NCI-H1092 (cell line): ENCODE measurements at places on chromosomes 4 and X.

GRCh38 chr4:141486375-141486997 lies 149.9 kb upstream of the IL15 start:
- DNase-seq: no peak

DNA sequence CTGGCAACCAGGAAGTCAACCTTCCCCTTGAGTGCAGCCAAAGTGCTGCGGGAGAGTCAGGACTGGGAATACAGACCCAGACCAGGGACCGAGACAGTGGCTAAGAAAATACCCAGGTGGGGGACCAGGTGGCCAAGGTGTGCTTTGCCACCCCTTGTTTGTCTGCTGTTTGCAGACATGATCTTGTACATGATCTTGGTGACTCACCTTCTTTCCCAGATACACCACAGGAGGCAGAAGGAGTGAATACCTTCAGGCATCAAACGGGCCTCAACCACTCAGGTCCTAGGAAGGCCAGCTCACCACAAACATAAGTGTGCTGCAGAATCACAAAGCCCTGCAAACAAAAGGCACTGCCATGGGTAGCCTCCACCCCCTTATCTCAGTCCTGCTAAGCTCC lies 62.0 kb downstream of the CNGA2 start:
- DNase-seq: no peak

- DNase-seq: no peak
These were observed 365.6 kb upstream of the EDA2R start for GRCh38 chrX:67004451-67004850.

GRCh38 chrX:142891046-142891445 lies 134.7 kb upstream of the SPANXN4 start:
- DNase-seq: no peak

GRCh38 chrX:136126371-136126770 lies 21.0 kb upstream of the FHL1 start:
- no peak for DNase-seq

DNA sequence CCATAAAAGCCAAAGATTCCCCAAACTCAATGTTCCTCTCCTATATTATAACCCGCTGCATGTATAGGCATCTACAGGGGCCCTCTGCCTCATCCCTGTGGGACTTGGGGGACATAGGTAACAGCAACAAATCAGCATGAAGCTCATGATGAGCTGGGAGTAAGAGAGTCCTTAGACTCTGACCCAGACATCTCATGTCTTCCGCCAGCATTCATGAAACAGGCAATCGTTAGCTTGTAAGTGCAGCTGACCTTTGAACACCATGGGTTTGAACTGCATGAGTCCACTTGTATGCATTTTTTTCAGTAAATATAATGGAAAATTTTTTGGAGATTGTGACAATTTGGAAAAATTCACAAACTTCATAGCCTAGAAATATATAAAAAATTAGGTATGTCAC lies 10.4 kb upstream of the SCOC start:
- DNase-seq: no peak

- no peak for DNase-seq
These were observed 138.8 kb upstream of the BANK1 start for GRCh38 chr4:101651778-101652177.

GRCh38 chr4:118012142-118012541 lies 22.1 kb upstream of the NDST3 start:
- no peak for DNase-seq

GRCh38 chrX:137982472-137983172 lies 416.7 kb downstream of the ZIC3 start:
- no peak for DNase-seq

- no peak for DNase-seq
These were observed 196.2 kb upstream of the TENT5D start for GRCh38 chrX:80223982-80224579.

- DNase-seq: no peak
These were observed 22.3 kb downstream of the GAK start for GRCh38 chr4:909821-910220.

DNA sequence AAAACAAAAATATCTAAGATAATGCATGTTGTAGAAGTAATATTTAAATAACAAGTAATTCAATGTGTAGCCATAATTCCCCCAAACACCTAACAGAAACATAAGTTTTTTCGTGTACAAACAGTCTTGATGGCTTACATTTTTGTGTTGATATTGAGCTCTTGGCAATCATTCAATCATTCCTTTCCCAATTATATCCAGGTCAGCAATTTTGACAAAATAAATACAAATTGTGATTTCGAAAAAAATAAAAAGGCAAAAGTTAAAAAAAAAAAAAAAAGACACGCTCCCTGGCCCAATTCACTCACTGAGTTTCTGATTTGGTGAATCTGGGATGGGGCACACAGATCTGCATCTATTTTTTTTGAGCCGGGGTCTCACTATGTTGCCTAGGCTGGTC lies 187.6 kb upstream of the GPC4 start:
- DNase-seq: no peak

DNA sequence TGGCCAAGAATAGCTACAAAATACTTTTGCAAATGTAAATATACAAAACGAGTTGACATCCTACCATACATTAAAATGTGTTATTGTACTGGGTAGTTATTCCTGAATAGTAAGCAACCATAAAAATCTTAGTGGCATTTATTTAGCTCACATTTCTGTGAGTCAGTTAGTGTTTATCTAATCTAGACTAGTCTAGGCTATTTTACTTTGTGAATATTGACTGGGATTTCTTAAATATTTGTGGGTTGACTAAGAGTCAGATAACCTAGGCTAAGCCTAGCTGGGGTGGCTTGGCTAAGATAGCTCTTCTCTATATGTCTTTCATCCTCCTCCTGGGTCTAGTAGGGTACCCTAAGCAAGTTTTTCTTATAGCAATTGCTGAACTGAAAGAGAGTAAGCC lies 543.8 kb upstream of the DIAPH2 start:
- DNase-seq: no peak

DNA sequence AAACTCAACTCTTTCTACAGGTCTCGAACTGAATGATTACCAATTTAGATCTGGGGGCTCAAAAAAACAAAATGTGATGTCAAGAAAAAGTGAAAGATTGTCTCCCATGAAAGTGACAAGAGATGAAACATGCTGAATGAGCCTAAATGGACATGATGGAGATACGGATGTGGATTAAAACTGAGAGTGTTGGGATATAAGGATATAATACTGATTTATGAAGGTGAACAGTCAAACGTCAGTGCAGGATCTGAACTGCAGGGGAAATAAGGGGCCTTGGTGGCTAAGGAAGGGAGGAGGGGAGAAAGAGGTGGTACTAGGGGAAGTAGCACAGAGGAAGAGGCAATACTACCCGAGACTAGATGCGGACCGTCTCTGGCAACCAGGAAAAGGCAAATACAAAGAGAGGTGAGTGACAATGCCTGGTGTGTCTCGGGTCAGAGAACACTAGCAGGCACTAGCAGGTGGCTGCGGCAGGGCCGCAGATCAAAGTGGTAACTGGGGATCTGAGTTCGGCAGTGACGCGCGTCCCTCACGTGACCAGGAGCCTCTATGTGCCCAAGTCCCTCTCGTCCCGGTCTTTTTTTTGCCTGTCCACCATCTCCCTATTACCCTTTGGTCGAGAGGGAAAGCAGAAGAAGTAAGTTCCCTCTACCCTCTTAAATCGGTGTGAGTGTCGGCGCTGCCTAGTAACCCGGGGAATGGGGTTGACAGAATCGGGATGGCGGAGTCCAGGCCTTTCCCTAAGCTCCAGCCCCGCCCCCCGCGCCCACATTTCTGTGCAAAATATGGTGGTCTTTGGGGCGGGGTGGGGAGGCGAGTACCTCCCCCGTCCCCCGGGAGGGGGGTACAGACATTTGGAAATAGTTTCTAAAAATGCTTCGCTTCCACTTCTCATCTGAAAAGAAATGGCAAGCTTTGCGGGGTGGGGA lies at the start of gene TCEAL1:
Gene TCEAL1, plus strand, starts transcription at position 590 of the 932 bp plus-strand sequence. CDS start 942 bp downstream, outside the sequence.
- peak; percentile 50 for DNase-seq

GRCh38 chr4:141244419-141244818 lies 23.7 kb downstream of the ZNF330 start:
- DNase-seq: no peak

- no peak for DNase-seq
These were observed 7.3 kb downstream of the LRPAP1 start for GRCh38 chr4:3524920-3525319.

DNA sequence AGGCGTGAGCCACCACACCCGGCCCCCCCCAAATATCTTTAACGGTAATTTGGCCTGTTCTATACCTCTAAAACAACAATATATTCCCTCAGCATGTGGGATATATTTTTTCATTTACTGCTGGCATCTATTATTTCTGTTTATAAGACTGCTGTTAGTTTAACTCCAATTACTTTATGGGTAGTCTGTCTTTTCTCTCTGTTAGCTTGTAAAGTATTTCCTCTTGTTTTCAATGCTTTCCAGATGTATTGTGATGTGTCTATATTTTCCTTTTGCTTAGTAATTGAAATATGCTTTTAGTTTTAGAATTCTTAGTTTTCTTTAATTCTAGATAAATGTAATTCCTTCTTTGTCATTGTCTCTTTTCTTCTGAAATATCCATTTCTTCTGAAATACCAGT lies 445.8 kb downstream of the ANKRD50 start:
- DNase-seq: no peak

DNA sequence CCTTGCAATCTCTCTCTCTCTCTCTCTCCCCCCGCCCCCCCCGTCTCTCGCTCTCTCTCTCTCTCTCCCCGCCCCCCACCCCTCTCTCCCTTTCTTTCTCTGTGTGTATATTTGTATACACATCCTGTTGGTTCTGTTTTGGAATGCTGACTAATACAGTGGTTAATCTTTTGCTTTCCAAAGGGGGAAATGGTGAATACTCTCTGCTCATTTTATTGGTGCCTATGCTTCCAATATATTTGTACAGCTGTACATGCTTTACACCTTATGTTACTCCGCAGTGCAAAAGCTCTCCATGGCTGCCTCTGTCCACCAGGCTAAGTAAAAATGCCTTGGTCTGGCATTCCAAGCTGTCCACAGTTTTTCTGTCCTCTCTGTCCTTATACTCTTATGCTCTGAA lies 158.8 kb downstream of the RBMX2 start:
- DNase-seq: no peak

- DNase-seq: no peak
These were observed 107.4 kb upstream of the MAMLD1 start for GRCh38 chrX:150255441-150256296.

- no peak for DNase-seq
These were observed 28.1 kb upstream of the RASL11B start for GRCh38 chr4:52833941-52834525.

DNA sequence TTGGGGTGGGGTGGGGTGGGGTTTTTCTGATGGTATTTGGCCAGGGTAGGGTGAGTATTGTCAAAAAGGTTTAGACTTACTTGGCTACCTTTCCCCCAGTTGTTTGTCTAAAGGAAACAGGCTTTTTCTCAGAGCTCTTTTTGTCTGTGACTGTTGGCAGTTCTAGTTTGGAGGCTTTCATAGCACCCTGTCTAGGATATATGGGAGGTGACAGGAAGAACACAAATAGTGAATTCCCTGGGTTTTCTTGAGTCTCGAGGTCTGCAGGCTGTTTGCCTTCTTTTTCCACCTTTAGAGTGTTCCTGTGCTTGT lies 13.5 kb downstream of the RPS6KA3 start:
- no peak for DNase-seq

DNA sequence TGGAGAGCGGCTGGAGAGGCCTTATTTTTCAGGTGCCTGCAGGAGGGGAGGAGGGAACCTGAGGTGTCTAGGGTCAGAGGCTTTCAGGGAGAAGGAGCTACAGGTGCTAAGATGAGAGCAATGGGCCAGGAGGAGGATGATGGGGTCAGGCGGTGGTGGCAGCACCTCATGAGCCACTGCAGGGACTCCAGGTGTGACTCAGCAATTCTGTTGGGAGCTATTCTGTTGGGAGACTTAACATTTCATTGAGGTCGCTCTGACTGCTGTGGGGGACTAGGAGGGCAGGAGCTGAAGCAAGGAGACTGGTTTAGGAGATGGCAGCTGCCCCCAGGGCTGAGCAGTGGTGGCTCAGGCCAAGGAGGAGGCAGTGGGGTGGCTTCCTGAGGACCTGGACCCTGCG lies 65.0 kb downstream of the CLDN34 start:
- no peak for DNase-seq

DNA sequence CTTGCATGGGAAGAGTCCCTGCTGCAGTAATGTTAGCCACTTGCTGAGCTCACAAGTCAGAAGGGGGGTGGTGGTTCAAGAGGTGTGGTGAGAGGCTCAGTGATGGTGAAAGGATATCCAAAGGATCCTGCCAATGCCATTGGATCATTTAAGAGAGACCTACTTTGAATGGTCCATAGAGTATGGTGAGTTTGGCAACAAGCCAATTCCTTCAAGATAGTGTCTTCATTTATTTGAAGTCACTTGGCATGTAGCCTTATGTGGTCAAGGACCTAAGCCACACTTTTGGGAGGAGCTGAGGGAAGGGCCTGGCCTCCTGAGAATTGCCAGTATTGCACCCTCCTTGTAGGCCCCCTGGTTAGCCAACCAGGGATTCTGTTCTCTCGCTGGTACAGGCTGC lies 87.9 kb downstream of the TSPAN7 start:
- no peak for DNase-seq

- no peak for DNase-seq
These were observed 38.5 kb downstream of the ZCCHC12 start for GRCh38 chrX:118862091-118862490.

DNA sequence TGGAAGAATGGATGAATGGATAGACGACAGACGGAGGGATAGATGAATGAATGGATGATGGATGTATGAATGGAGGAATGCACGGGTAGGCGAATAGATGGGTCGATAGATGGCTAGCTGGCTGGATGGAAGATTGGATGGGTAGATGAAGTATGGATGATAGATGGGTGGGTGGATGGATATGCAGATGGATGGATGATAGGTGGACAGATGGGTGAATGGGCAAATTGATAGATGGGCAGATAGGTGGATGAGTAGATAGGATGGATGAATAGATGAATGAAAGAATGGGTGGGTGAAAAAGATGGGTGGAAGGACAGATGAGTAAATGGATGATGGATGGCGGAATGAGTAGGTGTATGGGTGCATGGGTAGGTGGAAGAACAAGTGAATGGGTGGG lies 57.3 kb downstream of the EVC2 start:
- DNase-seq: no peak

DNA sequence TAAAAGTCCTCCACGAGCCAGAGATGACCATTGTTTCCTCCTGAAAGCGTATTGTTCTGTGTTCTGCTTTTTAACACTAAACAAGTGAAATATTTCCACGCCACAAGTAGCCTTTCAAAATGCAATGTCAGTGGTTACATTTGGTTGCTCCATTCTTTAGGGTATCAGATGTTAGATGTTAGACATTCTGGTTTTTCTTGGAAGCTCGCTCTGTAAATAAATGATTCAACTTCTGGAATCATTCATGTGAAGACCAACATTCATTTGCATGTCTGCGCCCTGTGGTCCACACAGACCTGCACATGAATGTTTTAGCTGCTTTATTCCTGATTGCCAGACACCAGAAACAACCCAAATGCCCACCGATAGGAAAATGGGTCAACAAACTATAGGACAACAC lies 38.0 kb upstream of the HELT start:
- DNase-seq: no peak

DNA sequence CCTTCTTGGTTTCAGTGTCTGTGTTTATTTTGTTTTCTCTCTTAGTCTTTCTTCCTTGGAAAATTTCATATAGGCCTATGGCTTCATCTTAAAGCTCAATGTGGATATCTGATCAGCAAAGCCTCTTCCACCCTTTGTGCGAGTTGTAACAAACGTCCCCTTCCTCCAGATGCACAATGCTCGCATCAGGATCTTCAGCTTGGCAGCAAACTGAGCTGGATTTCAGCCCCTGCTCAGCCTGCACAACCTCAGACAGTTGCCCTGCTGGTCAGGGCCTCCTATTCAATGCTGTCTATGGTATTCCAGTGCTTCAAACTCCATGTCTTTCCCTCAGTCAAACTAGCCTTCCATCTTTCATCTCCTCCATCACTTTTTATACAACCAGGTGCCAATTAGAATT lies 309.4 kb downstream of the ARHGAP24 start:
- DNase-seq: no peak
